Cerebellar nuclear complex (tissue), 1 donor: ENCODE measurements at places on chromosomes 6 and 20.

DNA sequence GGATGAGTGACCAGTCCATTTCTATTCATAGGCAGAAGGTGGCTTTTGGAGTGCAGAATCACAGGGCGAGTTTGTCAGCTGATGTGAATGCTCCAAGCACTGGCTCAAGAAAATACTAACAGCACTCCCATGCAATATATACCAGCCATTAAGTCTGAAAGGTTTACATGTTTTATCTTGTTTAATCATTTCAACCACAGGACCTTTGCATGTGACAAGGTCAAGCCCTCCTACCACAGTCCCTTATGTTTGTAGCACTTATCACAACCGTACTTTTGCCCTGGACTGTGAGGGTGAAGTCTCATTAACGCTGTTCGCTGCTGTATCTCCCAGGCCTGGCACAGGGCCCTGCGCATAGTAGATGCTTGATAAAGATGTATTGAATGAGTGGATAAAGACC, 99.3 kb upstream of the PMEPA1 start:
- no peak for DNase-seq

GRCh38 chr6:149393002-149393679, 6.9 kb upstream of the SUMO4 start:
- DNase-seq, result no peak

DNA sequence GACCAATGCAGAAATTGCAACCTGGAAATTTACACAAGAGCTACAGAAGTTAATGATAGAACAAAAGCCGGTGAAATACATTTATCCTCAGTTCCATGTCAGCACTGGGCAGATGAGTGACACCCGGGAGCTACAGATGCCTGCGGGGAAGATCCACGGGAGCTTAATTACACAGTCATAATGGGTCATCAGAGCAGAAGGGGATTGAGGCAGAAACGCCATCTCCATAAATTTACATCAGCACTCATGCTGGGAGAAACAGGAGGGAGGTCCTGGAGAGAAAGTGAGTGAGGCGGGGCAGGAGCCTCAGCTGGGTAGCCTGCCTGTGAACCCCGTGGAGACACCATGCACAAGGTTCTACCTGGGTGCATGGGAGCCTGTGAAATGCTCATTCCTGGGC, 37.6 kb upstream of the CST7 start:
- no peak for DNase-seq

- DNase-seq, result no peak
These were observed 55.1 kb downstream of the STAU1 start for GRCh38 chr20:49132995-49133478.

DNA sequence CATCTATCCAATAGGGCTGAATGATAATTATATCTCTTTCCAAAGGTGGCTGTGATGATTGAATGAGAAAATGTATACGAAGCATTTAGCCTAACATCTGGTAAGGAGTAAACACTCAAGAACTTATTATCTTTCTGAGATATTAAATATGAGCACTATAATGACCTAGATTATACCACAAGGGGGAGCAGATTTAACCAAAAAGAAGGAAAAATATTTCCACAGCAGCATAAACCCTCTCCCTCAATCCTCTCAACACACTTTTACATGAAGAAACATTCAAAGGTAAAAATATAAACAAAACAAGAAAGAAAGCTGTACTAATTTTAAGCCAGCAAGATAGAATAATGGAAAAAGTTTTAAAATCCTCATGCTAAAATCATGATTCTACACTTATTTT, 68.4 kb downstream of the SHPRH start:
- no peak for DNase-seq

DNA sequence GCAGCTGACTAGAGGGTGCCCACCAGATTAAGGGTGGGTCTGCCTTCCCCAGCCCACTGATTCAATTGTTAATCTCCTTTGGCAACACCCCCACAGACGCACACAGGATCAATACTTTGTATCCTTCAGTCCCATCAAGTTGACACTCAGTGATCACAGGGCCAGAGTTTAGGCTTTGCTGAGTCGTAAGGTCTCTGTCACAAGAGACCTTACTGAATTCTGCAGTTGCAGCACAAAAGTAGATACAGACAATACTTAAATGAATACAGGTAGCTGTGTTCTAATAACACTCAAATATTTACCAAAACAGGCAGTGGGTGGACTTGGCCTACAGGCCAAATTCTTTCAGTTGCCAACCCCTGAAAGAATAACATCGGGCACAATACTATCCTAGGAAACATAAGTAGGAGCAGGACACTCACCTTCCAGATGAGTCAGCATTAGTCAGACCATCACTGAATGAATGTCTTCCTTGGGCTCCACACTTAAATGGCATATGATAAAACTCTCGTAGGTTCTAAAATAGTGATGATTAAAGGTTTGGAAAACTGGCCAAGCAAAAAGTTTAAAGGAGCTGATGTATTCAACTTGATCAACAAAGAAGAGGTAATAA, 190.0 kb downstream of the UBE3D start:
- DNase-seq, result no peak

DNA sequence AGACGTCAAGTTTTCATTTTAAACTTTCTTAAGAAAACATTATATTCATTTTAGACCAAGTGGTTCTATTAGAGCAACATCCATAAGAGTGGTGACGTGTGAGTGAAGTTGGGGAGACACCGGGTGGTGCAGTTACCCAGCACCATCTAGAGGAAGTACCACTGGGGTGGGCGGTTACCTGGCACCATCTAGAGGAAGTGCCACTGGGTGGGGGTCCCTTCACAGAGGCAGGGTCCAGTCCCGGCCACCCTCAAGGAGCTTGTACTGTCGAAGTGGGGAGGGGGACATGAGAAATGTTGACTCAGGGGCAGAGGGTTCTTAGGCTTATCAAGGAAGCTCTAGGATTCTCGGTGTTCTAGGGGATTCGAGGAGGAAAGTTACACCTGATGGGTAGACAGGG, 26.2 kb downstream of the PHACTR3 start:
- no peak for DNase-seq

DNA sequence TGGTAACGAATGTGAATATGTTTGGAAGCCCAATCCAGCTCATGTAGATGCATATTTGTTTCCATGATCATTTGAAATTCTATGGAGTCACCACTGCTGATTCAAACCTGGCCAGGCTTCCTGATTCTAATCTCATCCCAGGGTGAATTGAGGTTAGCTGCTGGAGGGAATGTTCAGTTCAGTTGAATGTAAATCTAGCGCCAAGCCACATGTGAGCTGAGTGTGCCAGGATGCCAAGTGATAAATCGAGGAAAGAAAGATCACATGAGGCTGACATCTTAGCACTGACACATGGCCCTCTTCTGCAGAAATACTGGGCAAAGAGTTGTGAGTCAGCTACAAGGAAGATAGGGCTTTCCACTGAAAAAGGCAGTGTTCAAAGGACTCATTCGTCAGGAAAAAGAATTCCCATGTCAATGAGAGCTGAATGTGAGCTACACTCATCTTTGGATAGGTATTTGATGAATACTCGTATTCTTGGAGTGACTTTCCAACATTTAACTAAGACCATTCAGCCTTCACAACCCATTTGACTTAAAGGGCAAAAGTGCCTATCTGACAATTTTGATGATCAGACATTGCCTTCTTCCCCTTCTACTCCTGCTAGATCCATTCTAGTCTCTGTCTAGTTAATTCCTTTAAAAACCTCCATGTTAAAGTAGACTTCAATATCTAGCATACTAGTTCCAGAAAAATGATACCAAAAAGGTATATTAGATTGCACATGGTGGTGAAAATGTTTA, 172.1 kb downstream of the MTFR2 start:
- no peak for DNase-seq

DNA sequence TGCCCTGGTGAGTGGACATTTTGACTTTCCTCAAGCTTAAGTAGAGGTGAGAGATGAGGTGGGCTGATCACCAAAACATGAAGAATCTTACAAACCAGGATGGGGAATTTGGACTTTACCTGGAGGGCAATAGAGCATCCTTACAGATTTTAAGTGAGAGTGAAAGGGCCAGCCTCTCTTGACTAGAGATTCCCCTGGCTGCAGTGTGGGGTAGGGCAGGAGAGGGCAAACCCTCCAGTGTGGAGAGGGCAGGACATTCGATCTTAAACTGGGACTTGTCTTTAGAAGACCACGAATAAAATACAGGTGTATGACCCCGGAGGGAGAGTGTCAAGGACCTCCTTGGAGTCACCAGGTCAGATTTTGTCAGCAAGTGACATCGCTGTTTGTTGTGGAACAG, 105.1 kb downstream of the SNAP25 start:
- no peak for DNase-seq

- DNase-seq, result no peak
These were observed 217.1 kb downstream of the ANKRD60 start for GRCh38 chr20:58011106-58011946.

DNA sequence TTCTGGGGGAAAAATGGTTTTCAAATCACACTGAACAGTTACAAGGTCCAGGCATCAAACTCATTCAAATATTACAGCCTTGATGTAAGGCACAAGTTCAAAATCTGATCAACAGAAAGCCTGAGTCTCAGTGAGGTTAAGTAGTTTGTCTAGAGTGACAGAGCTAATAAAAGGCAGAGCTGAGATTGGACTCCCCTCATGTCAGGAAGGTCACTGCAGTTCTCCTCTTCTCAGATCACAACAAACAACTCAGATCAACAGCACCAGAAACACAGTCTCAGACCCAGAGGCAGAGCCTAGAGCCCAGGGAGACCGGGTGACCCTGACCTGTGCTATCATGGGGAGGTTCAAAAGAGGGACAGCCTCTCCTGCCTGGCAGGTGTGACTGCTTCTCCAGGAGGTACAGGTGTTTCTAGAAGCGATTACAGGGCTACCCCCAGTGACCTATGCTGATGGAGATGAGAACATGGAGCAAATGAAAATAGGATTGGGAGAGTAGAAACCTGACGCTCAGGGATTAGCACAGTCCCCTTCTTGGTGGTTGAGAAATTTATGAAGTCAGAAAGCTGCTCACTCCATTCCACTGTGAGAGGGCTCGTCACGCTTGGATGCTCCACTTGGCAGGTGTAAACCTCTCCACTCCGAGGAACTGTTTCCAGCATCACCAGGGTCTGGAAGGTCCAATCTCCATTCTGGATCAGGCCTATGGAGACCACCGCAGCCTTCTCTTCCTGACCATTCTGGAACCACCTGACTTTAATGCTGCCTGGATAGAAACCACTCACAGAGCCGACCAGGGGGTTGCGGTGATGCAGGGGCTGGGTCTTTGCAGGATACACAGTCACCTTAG, 24.3 kb upstream of the HLA-DRB5 start:
- no peak for DNase-seq

DNA sequence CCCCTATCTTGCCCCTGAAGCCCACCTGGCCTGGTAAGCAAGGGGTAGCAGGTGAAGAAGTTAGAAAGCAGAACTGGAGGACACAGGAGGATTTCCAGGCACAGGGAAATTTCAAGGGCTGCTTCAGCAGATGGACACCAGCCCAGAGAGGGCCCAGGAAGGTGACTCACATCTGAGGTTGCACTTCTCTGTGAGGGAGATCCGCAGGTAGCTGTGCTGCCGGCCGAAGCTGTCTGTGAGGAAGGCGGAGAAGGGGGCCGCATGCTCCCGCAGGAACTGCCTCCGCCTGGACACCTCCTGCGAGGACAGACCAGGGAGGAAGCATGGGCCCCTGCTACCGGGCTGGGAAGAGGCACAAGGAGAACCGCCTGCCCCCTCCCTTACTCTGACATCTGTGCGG, 7.1 kb downstream of the MOCS1 start:
- DNase-seq, result no peak

DNA sequence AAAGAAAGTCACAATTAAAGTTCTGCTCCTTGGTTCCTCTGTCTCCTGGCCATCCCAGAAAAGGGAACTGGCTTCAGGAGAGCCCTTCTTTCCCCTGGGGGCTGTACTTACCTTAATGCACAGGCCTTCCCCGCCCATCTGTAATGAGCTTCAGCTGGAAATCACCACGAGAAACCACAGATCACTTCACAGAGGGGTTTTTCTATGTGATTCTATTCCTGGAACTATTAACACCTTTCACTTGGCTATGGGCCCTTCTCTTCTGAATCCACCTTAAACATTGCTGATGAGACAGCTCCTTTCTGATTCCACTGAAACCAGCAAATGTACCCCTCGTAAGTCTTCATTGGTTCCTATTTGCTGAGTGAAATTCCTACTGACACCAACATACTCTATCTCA, 80.7 kb downstream of the FOXF2 start:
- DNase-seq, result no peak
